ENCODE measurements at places on chromosomes 7 and 10.

GRCh38 chr7:1664711-1665548, 5.1 kb upstream of the ELFN1 start:
- peak; percentile 50 for DNase-seq

DNA sequence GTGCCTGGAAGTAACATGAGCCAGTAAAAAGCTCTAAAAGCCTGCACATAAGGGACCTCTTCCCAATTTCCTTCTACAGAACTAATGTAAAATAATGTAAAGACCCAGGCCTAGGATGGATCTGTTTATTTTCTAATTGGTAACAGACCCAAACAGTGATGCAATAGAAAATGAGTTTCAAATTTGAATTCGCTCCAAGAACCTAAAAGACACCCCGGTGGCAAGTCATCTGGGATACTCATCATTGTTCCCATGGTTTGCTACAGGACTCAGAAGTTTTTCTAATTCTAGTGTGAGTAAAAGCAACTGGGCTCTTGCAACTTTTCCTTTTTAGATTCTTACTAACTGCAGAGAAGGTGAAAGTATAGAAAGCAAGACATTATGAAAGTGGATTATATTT, 271.3 kb upstream of the CACNA2D1 start:
- no peak for DNase-seq

DNA sequence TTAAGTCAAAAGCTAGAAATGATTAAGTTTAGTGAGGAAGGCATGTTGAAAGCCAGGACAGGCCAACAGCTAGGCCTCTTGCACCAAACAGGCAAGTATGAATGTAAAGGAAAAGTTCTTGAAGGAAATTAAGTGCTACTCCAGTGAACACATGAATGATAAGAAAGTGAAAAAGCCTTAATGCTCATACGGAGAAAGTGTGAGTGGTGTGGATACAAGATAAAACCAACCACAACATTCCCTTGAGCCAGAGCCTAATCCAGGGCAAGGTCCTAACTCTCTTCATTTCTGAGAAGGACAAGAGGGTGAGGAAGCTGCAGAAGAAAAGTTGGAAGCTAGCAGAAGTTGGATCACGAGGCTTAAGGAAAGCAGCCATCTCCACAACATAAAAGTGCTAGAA, 53.0 kb downstream of the DNAJC1 start:
- DNase-seq = no peak

- DNase-seq = no peak
Observed at GRCh38 chr10:131980761-131981428, 828 bp downstream of the BNIP3 start.

- DNase-seq = no peak
Observed at GRCh38 chr7:106597751-106598546, 63.0 kb downstream of the CCDC71L start.

DNA sequence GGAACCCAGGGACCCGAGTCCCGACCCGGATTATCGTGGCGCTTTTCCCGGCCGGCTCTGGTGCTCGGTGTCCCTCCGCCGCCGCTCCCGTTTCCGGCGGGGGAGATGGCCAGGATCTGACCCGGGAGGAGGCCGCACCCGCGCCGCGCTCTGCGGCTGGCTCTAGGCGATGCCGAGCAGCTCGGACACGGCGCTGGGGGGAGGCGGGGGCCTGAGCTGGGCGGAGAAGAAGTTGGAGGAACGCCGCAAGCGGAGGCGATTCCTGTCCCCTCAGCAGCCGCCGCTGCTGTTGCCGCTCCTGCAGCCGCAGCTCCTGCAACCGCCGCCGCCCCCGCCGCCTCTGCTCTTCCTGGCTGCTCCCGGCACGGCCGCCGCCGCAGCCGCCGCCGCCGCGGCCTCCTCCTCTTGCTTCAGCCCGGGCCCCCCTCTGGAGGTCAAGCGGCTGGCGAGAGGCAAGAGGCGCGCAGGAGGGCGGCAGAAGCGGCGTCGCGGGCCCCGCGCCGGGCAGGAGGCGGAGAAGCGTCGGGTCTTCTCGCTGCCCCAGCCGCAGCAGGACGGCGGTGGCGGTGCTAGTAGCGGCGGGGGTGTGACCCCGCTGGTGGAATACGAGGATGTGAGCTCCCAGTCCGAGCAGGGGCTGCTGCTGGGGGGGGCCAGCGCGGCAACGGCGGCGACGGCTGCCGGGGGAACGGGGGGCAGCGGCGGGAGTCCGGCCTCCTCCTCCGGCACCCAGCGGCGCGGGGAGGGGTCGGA, 593 bp downstream of the CDK13 start:
- no peak for DNase-seq
